ENCODE measurements at places on chromosomes 4 and X.

DNA sequence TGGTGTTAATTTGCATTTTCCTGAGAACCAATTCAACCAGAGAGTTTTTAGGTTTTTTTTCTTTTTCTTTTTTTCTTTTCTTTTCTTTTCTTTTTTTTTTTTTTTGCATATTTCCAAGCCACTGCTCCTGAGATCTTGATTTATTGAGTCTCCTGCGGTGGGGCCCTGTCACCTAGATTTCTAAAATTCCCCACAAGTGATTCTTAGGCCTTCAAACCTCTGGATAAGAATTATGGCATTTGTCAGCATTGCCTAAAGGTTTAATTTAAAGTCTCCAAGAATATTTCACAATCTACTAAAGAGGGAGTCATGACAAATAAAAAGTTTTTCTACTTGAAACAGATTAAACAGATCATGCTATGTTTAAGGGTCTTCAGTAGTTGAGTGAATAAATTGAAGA, 84.9 kb downstream of the GAB1 start:
- no peak for DNase-seq

DNA sequence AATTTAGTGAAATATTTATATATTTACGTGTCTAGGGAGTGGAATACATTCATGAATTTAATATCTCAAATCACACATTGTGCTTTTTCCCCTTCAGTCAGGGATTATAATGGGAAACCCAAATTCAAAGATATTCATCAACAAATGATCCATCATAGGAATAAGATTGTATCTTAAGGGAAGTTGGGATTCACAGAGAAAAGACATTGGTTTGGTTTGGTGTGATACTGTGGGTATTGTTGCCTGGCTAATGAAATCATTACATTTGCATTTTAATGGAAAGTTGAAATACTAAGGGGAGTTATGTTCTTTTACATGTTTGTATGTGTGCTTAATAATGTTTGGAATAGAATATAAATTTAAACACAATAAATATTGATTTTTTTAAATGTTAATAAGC, 1.7 kb downstream of the TET2 start:
- DNase-seq = no peak

GRCh38 chr4:52199574-52200338, 148.7 kb downstream of the SPATA18 start:
- peak; percentile 46 for DNase-seq

- DNase-seq = no peak
Measured at GRCh38 chrX:133783274-133783673, 202.1 kb downstream of the GPC3 start.

- DNase-seq = no peak
Measured at GRCh38 chr4:159240046-159240445, 137.2 kb downstream of the RAPGEF2 start.

DNA sequence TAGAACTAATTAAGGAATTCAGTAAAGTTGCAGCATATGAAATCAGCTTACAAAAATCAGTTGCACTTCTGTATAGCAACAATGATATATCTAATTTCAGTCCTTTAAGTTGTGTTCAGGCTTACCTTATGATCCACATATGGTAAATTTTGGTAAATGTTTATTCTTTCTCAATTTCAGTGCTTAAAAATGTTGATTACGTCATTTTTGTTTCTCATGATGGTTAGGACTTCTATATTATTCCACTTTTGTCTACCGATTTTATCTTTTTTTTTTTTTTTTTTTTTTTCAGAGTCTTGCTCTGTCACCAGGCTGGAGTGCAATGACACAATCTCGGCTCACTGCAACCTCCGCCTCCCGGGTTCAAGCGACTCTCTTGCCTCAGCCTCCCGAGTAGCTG, 40.7 kb upstream of the SLC6A14 start:
- no peak for DNase-seq

DNA sequence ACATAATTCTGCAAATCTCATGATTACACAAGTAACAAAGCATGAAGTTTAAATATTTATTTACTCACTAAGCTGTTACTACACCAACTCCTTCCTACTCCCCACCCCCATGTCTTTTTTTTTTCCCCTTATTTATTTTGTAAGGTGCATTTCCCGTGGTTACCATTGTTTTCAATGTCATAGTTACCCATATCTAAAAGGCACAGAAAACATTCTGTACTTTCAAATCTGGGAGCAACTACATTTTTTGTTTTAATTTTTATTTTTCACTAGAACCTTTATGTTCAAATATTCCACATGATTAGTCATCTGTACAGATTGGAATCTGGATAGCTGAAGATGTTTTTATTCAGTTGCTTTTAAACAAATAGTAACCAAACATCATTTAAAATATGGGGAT, 62.8 kb downstream of the PPP3CA start:
- DNase-seq = peak; percentile 55

GRCh38 chrX:70132877-70133302, 357 bp upstream of the IGBP1 start:
- no peak for DNase-seq

- DNase-seq = no peak
Measured at GRCh38 chr4:177322881-177323280, 13.2 kb downstream of the NEIL3 start.

GRCh38 chr4:20273793-20274192, 22.1 kb downstream of the SLIT2 start:
- DNase-seq = peak; percentile 26

- DNase-seq = peak; percentile 68
Measured at GRCh38 chr4:182918791-182919302, 1.7 kb upstream of the DCTD start.

- peak; percentile 82 for DNase-seq
Measured at GRCh38 chr4:88660446-88661294, 37.0 kb downstream of the NAP1L5 start.

GRCh38 chr4:129323658-129324057, 227.7 kb downstream of the C4orf33 start:
- DNase-seq = no peak

- no peak for DNase-seq
Measured at GRCh38 chrX:109793191-109793590, 60.1 kb upstream of the ACSL4 start.

- peak; percentile 11 for DNase-seq
Measured at GRCh38 chrX:15043538-15043937, 170.3 kb downstream of the MOSPD2 start.

DNA sequence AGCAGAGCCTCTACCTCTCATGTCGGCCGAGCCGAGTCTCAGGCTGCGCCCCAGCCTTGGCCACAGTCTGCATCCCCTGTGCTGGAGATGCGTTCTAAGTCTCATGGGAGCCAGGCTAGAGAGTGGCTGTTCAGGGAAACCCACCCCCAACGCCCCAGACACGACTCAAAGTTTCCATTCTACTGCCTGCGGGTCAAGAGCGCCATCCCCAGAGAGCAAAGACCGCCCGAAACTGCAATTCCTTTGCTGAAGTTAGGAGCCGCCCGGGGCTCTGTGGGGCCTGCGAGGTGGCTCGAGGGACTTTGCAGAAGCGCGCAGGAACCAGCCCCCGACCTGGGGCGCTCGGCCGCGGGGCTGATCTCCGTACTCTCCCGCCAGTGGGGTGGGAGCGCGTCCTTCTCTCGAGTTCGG, 10.0 kb upstream of the ELF4 start:
- DNase-seq = peak; percentile 24

- DNase-seq = peak; percentile 48
Measured at GRCh38 chr4:44145868-44146267, 302.7 kb downstream of the KCTD8 start.

DNA sequence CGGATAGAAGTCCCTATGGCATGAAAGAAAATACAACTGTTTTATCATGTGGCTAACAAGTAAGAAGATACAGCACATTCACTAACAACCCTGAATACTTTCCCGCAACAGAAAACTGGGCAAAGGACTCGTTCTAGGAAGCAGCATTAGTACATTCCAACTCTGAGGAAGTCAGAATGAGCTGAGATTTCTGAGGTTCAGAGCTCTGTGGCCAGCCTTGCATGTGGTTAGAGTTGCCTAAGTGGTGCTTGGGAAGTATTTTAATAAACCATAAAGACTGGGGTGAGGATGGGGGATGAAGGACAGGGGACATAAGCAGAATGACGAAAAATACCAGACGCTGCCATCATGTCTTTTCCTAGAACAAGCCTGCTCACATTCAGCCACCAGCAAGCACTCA, 82.2 kb downstream of the EFHC2 start:
- no peak for DNase-seq

- no peak for DNase-seq
Measured at GRCh38 chr4:104294811-104295210, 199.9 kb downstream of the CXXC4 start.

DNA sequence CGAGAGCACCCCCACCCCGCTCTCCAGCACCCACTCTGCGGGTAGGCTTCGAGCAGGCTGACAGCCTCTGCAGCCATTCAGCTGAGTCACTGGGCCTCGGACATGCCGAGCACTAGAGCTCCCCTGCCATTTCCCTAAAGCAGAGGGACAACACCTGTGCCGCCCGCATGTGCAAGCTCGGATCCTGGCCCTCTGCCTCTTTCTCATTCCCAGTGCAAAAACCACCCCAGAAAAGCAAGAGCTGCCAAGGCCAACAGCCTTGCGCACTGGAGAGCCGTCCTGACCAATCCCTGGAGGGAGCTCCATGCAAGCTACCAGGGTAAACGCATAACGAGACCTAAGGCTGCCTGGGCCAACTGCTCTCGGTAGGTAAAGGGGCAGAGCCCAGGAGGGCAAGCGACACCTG, 5.3 kb downstream of the HCFC1 start:
- peak; percentile 9 for DNase-seq

DNA sequence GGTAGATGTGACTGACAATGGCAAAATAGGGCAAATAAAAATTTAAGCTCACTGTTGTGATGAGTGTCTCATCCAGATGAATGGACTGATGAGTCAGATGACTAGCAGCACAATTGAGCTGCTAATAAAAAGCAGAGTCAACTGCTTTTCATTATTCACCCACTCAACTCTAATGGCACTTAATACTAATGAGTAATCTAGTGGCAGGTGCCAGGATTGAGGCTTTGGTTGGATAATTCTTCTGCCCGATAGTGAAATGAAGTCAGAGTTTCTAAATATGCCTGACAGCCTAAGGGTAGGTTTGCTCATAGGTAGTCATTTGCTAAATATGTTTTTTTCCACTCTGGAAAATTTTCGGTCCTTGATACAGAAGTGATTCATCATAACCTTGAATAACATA, 10.4 kb downstream of the OGT start:
- peak; percentile 84 for DNase-seq

DNA sequence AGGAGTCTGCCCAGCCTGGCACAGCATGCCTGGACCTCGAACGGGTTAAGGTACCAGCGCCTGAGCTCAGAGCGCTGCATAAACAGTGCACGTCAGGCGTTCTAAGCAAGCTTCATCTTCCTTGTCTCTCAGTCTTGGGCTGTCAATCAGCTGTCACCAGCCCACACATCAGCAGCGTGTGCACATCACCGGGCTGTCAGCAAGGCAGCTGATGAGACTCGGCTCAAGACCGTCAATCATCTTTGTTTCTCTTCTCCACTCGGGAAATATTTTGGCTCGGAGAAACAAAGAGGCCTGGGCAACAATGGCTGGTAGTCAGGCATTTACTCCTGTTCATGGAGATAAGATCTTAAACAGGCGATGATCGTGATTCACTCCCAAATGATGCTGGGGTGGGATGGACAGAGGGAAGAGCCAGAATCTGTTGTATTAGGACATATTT, 141.3 kb downstream of the LDB2 start:
- DNase-seq = peak; percentile 46

GRCh38 chrX:48022100-48022499, 15.3 kb downstream of the SPACA5 start:
- DNase-seq = no peak

DNA sequence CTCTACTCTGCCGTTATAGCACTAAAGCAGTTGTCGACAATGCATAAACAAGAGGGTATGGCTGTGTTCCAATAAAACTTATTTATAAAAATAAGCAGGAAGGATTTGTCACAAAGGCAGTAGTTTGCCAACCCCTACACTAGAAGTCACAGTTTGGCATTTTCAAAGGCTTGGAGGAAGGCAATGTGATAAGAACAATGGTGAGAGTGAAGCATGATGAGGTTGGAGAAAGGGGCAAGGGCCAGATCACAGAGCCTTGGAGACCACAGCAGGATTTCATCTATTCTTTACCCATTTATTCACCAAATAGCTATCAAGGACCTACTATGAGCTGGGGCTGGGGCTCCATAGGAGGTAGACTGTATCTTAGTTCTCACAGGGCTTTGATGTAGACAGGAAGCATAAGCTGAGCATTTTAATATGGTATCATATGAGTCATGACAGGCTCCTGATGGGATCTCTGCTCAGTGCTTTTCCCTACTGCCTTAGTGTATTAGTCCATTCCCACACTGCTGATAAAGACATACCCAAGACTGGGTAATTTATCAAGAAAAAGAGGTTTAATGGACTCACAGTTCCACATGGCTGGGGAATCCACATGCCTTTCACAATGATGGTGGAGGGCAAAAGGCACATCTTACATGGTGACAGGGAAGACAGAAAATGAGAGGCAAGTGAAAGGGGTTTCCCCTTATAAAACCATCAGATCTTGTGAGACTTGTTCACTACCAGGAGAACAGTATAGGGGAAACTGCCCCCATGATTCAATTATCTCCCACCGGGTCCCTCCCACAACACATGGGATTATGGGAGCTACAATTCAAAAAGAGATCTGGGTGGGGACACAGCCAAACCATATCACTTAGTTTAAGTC, 58.9 kb downstream of the PPM1K start:
- peak; percentile 55 for DNase-seq

DNA sequence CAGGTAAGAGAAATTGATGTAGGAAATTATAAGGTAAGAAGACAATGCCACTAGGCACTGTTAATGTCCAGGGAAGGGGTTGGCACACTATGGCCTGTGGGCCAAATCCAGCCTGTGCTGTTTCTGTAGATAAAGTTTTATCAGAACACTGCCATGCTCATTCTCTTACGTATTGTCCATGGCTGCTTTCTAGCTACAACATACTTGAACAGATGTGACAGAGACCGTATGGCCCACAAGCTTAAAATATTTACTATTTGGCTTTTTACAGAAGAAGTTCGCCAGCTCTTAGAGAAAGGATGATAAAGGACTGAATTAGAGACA, 168.0 kb downstream of the CDS1 start:
- DNase-seq = no peak

DNA sequence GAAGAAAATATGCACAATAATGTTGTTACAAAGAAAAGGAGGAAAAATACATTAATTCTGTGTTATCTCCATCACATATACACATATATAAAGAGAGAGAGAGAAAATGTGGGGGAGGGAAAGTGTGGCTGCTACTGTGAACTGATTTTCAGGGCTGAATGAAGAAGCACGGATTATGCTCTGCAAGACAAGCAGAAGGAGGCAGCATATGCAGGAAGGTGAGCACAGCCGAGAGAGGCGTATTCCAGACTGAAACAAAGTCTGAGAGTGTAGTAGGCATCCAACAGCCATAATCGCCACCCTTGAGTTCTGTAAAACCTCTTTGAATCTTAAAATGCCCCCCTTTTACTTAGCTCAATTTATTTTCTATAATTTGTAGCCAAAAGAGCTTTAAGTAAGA, 1081.8 kb upstream of the GRID2 start:
- no peak for DNase-seq
